Glutamatergic neuron (in vitro differentiated cells): ENCODE measurements at places on chromosomes 16 and 17. TPM values are rescaled to one million over a fixed set of nuclear protein-coding genes. Genes with fewer than 3 reads are reported as not detected.
A peak's percentile ranks its signal among the peaks of the same experiment; 100 is the strongest.

HSDL1 gene
- total RNA-seq = 81.7 TPM

DNA sequence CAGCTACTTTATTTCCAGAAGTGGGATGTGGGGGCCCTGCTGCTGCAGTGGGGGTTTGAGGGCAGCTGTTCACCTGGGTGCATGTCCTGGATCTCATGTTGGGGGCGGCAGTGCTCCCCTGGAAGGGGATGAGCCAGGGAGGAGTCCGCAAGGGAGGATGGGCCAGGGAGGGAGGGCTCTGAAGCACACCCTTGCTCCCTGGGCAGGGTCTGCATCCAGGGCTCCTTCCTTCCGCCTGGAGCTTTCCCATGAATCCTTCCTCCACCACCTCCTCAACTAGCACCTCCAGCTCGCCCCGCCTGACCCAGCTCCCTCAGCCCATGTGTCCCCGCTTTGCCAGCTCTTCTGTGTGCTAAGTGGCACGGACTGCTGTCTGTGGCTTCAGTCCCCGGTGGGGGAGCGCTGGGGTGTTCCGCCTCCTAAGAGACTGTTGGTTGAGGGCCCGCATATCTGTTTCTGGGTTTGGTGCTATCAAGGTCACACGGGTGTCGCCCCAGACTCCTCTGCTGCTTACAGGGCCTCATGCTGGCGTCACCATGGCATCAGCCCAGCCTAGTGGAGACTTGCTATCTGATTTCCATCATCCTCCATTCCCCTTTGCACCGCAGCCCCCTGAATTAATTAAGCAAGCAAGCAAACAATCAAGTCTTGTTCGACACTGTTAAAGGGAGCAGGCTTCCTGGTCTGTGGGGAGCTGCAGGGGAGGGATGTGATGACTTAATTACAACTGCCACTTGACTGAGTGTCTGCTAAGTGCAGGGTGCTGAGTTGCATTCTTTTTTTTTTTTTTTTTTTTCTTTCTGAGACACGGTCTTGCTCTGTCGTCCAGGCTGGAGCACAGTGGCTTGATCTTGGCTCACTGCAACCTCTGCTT, 71.8 kb downstream of the PRKCA start:
- H3K4me3 ChIP-seq = no peak overlapping the region
- H3K27ac ChIP-seq = peak overlapping the region; percentile 33
- H3K36me3 ChIP-seq = no peaks in the 10 kb centered on the region
- no peaks in the 10 kb centered on the region for H3K27me3 ChIP-seq
- peaks cover 4% of the 10 kb centered on the region for H3K4me1 ChIP-seq

DNA sequence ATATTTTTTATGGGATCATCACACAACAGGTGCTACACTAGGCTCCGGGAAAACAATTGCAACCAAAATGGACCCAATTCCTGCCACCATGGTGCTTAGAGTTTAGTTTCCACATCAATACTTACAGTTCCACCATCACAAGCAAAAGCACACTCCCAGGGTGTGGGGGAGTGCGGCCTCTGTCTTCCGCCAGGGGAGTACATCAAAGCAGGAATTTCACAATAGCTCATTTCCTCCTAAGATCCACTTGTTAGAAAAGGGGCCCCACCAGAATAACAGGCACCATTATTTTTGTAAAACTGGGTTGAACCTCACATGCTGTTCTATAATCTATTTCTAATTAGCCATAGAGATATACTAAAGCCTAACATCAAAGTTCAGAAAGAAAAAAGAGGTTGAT, 44.3 kb upstream of the PSMD7 start:
- H3K36me3 ChIP-seq = no peaks in the 10 kb centered on the region
- no peaks in the 10 kb centered on the region for H3K4me1 ChIP-seq
- no peak overlapping the region for H3K27ac ChIP-seq
- no peak overlapping the region for H3K4me3 ChIP-seq
- no peak for DNase-seq

SRCIN1 gene
- 20.8 TPM for total RNA-seq

DNA sequence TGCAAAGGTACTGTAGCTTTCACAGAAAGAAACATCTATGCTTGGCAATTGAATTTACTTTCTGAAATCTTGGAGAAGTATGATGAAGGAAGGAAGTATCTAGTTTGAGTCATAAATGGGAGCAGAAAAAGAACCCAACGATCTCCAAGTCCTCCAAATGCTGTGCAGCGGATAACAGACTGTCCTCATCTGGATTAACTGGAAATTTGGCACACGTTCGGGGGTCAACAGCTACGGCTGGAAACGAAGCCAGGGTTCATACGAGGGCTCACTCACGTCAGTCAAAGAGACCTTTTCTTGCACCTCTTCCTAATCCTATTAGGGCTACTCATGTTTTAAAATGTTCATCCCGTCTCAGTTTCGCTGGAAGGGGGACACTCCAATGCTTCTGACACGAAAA, 152.0 kb downstream of the ZFHX3 start:
- no peaks in the 10 kb centered on the region for H3K36me3 ChIP-seq
- no peak for DNase-seq
- H3K4me1 ChIP-seq = peaks cover 6% of the 10 kb centered on the region

DNA sequence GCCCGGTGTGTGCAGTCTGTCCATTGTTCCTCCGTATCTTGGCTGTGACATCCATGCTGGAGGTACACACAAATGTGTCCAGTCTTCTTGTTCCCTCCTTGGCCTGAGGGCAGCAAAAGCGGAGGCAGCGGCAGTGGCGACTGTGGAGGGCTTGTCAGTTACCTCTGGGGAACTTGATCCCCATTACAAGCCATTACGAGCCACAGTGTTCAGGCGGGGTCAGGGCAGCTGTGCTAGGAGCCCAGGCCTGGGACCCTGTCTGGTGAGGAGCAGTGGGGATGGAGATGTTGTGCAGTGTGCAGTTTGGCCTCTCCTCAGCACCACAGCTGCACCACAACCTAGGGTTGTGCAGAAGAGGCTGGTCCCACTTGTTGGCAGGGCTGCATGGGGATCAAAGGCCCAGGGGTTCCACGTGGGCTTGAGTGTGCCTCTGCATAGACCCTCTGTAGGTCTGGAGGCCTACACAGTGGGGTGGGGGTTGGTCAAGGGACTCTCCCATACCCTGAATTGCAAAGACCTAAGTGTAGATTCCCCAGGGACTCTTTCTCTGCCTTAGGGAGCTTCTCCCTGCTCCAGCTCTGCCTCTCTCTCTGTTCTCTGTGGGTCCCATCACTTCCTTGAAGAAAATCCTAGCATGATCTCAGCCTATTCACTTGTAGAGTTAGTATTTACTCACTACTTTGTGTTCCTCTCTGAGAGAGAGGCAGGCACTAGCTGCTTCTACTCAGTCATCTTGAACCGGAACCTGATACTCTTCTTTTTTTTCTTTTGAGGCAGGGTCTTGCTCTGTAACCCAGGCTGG, 58.8 kb downstream of the SLFN11 start:
- no peak overlapping the region for H3K27ac ChIP-seq
- H3K4me3 ChIP-seq = no peak overlapping the region
- no peaks in the 10 kb centered on the region for H3K36me3 ChIP-seq
- peaks cover 3% of the 10 kb centered on the region for H3K27me3 ChIP-seq
- DNase-seq = peak; percentile 18
- no peaks in the 10 kb centered on the region for H3K4me1 ChIP-seq

DNA sequence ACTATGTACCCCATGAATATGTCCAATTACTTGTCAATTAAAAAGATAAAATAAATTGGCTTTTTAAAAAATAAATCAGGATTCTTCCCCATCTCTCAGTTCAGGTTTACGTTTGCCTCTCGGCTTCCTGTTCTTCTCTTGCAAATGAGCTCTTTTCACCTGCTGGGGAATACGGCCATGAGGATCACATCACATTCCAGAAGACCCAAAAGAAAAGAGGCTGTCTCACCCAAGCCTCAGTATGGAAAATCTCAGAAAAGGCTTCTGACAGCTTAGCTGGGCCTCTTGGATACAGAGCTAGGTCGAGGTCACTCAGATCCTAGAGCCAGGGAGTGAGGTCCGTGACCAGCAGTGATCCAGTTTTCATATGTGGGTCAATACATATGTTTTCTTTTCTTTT, 171.2 kb upstream of the SDK2 start:
- H3K4me3 ChIP-seq = no peak overlapping the region
- no peak for DNase-seq
- H3K36me3 ChIP-seq = peaks cover 11% of the 10 kb centered on the region
- no peaks in the 10 kb centered on the region for H3K27me3 ChIP-seq
- H3K4me1 ChIP-seq = no peaks in the 10 kb centered on the region

DNA sequence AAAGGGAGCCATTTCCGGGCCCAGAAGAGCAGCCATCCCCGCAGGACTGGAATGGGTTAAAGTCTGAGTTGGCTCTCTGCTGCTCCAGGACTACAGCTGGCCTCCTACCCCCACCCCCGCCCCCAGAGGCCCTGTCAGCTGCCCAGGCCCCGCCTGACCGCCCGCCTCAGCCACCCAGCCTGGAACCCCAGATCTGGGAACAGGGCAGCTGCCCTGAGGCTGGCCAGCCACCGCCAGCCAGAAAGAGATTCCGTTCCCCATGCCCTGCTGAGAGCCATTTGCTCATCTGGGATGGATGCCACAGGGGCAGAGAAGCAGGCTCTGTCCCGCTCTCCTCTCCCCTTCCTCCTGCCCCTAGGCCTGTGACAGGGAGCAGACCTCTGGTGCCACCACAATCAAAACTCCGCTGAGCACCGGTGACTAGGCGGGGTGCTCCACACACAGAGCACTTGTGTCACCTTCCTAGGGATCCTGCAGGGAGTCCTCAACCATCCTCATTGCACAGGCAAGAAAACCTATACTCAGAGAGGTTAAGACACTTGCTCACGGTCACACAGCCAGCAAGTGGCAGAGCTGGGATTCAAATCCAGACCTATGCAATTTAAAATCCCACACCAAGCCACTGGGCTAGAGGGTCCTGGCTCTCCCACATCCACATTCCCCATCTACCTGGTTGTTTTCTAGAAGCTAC, 44.1 kb downstream of the ZNF423 start:
- H3K4me3 ChIP-seq = no peak overlapping the region
- peaks cover 17% of the 10 kb centered on the region for H3K27me3 ChIP-seq
- H3K36me3 ChIP-seq = no peaks in the 10 kb centered on the region

DNA sequence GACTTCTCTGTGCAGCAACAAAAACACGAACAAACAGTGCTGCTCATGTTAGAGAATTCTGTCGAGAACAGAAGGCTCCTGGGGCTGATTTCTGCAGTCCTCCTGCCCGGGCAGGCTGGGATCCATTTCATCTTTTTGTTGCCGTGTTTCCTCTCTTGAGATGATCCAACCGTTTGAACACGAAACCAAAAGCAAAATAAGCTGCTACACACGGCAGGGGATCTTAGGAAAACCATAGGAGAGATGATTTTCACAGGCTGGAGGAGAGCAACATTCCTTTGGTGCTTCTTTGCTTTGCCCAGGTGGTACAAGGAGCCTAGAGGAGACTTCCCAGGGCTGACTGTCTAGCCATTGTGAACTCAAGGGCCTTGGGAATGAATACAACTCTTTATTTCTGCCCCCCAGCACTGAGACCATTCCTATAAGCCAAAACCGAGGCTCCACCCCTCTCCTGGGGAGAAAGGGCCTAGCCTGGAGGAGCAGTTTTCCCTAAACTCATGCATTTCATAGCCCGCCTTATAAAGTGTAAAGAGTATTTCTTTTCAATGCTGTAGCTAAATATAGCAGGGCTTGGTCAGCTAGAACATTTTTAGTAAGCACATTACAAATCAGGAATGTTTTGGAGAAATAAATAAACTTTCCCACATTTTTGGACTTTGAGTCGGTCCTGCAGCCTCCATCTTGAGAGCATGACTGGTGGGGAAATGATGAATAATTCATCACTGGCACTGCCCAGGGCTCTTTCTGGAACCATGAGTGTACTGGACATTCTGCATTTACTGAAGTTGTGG, 7.7 kb downstream of the FOXL1 start:
- peaks cover 4% of the 10 kb centered on the region for H3K27me3 ChIP-seq
- H3K4me3 ChIP-seq = no peak overlapping the region
- no peak overlapping the region for H3K27ac ChIP-seq
- DNase-seq = no peak
- no peaks in the 10 kb centered on the region for H3K4me1 ChIP-seq

GRCh38 chr16:68378436-68379415, 67.9 kb downstream of the PRMT7 start:
- H3K27ac ChIP-seq = no peak overlapping the region
- peak overlapping the region; percentile 34 for H3K4me3 ChIP-seq
- peaks cover 7% of the 10 kb centered on the region for H3K36me3 ChIP-seq

GRCh38 chr16:71937868-71938510, 42.7 kb downstream of the IST1 start:
- H3K36me3 ChIP-seq = no peaks in the 10 kb centered on the region
- no peak overlapping the region for H3K27ac ChIP-seq
- H3K4me1 ChIP-seq = no peaks in the 10 kb centered on the region
- DNase-seq = no peak

GRCh38 chr17:18248811-18249210, 9.7 kb downstream of the FLII start:
- DNase-seq = no peak
- H3K4me3 ChIP-seq = no peak overlapping the region
- no peak overlapping the region for H3K27ac ChIP-seq
- H3K4me1 ChIP-seq = peaks cover 7% of the 10 kb centered on the region
- H3K36me3 ChIP-seq = no peaks in the 10 kb centered on the region
- peaks cover 16% of the 10 kb centered on the region for H3K27me3 ChIP-seq

DNA sequence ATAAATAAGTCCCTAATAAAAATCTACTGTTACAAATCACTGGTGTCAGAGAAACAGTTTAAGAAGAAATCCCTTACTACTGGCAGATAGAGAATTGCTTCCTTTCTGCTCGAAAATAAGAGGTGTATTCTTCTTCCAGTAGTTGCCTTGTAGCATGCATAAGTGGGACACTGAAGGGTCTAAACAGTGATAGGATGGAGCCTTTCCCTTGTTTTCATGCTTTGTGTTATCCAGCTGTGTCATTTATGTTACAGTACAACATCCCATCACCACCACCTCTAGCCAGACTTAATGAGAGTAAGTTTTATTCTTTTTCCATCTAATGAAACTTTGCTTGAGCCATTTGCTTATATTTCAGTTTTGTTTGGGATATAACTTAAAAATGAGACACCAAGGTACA, 54.3 kb downstream of the NLK start:
- H3K4me1 ChIP-seq = peaks cover 20% of the 10 kb centered on the region
- H3K27ac ChIP-seq = no peak overlapping the region
- no peak for DNase-seq
- H3K27me3 ChIP-seq = no peaks in the 10 kb centered on the region

GRCh38 chr17:21382560-21383495, 6.7 kb downstream of the KCNJ12 start:
- H3K27me3 ChIP-seq = peaks cover 4% of the 10 kb centered on the region
- DNase-seq = no peak
- no peak overlapping the region for H3K27ac ChIP-seq

DNA sequence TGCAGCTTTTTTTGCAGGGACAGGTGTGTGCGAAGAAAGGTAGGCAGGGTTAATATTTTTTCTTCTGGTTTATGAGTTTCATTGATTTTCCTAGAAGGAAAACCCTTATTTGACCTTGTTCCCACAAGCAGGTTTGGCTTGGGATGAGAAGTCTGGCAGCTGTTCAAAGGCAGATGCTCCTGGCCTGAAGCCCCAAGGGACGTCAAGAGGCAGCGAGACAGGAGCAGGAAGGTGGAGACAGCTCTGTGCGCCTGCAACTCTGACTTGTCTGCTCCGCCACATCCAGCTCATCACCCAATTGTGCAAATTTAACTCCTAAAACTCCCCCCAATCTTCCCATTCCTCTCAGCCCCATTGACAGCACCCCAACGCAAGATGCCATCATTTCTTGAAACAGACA, 136.8 kb upstream of the XYLT1 start:
- peak overlapping the region; percentile 75 for H3K4me3 ChIP-seq
- H3K27me3 ChIP-seq = peaks cover 5% of the 10 kb centered on the region
- peaks cover 5% of the 10 kb centered on the region for H3K36me3 ChIP-seq
- H3K4me1 ChIP-seq = peaks cover 41% of the 10 kb centered on the region
- peak; percentile 73 for DNase-seq

GRCh38 chr16:61421111-61421510, 615.1 kb downstream of the CDH8 start:
- no peak for DNase-seq
- no peak overlapping the region for H3K4me3 ChIP-seq
- no peak overlapping the region for H3K27ac ChIP-seq
- no peaks in the 10 kb centered on the region for H3K4me1 ChIP-seq
